Fibroblast of the aortic adventitia (primary cell): ENCODE measurements at places on chromosomes 2 and 18. TPM values are rescaled to one million over a fixed set of nuclear protein-coding genes. Genes with fewer than 3 reads are reported as not detected.
A peak's percentile ranks its signal among the peaks of the same experiment; 100 is the strongest.

PDE6D gene
- total RNA-seq: 14.1 and 30.6 TPM in 2 replicates

DNA sequence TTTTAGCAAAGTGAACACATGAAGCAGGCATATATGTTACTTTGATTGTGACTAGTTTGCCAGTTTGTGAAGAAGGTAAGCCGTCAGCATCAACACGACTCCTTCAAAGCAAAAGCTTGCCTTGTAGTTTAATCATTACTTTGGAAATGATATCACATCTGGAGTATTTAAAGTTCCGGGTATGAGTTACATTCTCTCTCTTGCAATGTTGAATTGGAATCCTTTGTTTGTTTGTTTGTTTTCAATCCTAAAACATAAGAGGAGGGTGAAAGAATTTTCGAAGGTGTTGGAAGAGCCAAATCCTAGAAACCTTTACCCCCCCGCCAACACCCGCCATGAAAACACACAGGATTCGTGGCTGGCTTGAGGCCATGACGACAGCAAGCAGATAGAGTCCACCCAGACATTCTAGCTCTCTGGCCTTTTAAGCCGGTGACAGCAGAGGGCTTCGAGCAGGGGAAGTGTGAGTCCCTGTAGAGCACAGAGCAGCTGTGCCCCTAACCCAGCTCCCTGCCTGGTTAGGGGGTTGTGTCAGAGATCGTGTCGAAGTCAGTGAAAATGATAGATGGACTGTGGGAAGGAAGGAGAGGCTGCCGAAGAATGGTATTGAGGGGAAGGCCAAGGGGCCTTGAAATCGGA lies 103.8 kb upstream of the SMIM21 start:
- no peak for DNase-seq

- DNase-seq: no peak
These were observed 25.5 kb upstream of the SPTBN1 start for GRCh38 chr2:54430649-54431048.

GRCh38 chr2:104438481-104438880 lies 415.4 kb upstream of the POU3F3 start:
- DNase-seq: no peak

GRCh38 chr2:8559805-8560204 lies 122.1 kb upstream of the ID2 start:
- DNase-seq: no peak

TAF1B gene
- 44.0 and 49.3 TPM in 2 replicates for total RNA-seq

GRCh38 chr2:62415518-62415917 lies 90.5 kb downstream of the TMEM17 start:
- DNase-seq: no peak

DNA sequence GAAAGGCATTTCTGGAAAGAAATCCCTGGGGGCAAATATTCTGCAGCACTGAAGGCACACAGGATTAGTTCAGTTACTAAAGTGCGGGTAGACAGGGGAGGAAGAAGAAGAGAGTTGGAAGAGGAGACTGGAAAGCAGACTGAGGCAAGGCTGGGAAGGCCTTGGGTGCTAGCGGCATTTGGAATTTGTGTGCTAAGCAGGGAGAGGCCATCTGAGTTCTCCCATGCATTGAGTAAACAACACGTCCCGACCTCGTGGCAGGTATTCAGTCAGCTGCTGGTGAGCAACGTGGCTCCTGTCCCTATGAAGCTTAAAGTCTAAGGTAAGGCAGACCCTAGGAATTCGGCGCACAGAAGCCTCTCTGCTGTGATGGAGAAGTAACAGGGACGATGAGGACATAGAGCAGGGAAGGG lies 30.7 kb downstream of the ATP8B1 start:
- DNase-seq: no peak

GRCh38 chr2:152470861-152471854 lies 136.2 kb downstream of the FMNL2 start:
- DNase-seq: no peak

CTNNA2 gene
- total RNA-seq: 0.36 TPM in 1 of 2 replicates, not detected in the other

GRCh38 chr2:229861431-229861830 lies 60.4 kb downstream of the TRIP12 start:
- DNase-seq: peak; percentile 39

DNA sequence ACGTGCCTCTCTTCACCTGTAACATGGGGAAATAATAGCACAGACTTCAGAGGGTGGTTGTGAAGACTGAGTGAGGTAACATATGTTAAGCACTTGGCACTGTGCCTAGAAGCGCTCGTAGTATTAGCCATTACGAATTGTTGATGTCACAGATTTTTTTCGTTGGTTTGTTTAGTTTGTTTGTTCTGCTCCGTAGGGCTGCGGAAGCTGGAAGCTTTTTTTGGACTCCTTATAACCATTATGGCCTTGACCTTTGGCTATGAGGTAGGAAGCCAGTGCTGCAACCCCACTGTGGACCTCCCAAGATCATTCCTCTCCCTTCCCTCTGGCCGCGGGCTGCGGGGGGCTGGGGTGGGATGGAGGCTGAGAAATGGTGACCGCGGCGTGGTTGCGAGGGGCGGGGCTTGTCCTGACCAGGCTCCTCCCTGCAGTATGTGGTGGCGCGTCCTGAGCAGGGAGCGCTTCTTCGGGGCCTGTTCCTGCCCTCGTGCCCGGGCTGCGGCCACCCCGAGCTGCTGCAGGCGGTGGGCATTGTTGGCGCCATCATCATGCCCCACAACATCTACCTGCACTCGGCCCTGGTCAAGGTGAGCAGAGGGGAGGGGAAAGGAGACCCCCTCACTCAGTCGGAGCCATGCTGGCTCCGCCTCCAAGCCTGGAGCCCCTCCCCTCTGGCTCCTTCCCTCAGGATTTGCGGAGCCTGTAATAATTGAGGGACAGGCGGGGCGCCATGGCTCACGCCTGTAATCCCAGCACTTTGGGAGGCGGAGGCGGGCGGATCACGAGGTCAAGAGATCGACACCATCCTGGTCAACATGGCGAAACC lies 5.5 kb downstream of the SLC11A1 start:
- peak; percentile 55 for DNase-seq

CHRNA1 gene
- not detected in 2 replicates for total RNA-seq

BUB1 gene
- 5.9 and 35.2 TPM in 2 replicates for total RNA-seq

GAD1 gene
- total RNA-seq: not detected in 2 replicates

DNA sequence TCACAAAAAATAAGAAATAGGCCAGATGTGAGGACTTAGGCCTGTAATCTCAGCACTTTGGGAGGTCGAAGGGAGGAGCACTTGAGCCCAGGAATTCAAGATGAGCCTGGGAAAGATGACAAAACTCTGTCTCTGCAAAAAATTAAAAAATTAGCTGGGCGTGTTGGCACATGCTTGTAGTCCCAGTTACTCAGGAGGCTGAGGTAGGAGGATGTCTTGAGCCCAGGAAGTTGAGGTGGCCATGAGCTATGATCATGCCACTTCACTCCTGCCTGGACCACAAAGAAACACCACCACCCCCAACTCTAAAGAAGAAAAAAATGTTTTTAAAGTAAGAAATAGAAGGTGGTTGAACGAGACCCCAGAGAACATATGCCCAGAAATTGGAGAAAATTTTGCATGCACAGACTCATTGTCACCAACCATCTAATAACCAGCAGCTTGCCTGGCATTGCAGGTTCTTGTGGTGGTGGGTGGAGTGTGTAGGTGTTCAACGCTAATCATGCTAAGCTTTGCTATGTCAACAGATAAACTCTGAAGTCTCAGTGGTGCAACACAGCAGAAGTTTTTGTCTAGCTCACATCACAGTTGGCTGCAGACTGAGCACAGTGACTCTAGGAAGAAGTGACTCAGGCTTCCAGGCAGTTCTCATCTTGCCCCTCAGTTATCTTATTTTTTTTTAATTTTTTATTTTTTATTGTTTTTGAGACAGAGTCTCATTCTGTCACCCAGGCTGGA lies 18.6 kb downstream of the ARL4C start:
- peak; percentile 49 for DNase-seq

DNA sequence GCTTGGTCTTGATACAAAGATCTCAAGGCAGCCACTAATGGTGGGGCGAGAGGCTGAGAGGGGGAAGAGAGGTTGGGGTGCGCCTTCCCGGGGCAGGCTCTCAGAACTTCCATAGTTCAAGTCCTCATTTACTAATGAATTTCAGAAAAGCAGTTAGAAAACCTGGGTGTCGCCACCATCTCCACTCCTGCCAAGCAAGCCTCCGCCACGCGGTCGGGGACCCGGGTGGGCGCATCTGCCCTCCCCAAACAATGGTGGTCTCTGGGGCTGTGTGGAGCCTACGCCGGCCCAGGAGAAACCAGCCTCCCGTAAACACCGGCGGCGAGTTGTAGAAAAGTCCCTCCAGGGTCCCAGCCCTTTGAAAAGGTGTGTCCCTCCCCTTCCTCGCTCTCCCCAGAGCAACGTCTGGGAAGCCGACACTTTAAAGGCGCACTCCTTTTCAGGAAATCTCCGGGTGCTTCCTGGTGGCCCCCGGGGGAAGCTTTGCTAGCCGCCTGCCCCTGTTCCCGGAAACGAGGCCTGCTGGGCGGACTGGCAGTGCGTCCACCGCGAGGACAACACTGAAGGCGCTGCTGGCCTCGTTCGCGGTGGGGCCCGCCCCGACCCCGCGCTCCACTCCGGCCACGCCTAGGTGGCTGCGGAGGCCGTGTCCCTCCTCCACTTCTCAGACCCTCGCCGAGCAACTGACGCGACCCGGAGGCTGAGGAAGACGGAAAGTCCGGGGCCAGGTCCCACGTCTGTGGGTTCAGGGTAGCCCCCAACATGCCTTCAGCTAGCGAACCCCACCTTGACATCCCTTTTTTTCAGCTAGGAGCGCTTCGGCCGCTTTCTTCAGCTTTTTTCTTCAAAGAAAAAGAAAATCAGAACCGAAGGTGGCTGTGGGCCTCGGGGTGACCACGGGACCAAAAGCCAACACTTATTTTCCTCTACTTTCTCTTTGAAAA lies 16.8 kb downstream of the EVX2 start:
- DNase-seq: no peak

- DNase-seq: no peak
These were observed 1488.0 kb upstream of the CELF4 start for GRCh38 chr18:39053571-39053970.

DSC1 gene
- total RNA-seq: 0.25 TPM in 1 of 2 replicates, not detected in the other

TSPYL6 gene
- 0.25 TPM in 1 of 2 replicates, not detected in the other for total RNA-seq

- DNase-seq: no peak
These were observed 54.7 kb downstream of the BIN1 start for GRCh38 chr2:127052057-127052770.

DNA sequence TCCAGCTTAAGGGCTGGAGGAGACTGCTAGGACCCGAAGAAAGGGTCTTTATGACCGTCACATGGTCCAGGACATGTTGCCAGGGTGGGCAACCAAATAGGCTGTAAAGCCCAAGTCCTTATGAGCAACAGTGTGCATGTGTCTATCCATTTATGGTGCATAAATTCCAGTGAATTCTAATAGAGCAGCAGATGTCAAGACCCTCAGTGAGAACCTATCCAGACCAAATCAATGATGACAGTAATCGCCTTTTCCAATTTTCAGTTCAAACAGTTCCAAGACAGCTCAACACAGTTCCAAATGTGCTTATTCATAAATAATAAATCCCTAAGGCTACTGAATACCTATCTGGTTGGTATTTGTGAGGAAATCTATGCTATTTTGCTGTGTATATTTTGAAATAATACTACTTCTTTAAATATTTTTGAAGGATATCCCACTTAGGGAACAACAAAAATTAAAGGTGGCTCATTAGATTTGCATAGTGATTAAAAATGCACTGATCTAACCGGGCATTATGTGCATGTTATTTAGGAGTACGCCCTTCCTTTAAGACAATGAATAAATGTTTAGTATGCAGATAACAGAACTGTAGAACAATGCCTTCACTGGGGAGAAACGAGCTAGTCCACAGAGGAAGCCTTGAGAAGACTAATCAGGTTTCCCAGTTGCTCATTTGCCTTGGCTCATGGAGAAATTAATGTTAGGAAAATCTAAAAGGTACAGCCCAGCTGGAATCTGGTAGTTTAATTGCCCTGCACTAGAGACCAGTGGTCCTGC lies 519.5 kb upstream of the CHAC2 start:
- no peak for DNase-seq

DNA sequence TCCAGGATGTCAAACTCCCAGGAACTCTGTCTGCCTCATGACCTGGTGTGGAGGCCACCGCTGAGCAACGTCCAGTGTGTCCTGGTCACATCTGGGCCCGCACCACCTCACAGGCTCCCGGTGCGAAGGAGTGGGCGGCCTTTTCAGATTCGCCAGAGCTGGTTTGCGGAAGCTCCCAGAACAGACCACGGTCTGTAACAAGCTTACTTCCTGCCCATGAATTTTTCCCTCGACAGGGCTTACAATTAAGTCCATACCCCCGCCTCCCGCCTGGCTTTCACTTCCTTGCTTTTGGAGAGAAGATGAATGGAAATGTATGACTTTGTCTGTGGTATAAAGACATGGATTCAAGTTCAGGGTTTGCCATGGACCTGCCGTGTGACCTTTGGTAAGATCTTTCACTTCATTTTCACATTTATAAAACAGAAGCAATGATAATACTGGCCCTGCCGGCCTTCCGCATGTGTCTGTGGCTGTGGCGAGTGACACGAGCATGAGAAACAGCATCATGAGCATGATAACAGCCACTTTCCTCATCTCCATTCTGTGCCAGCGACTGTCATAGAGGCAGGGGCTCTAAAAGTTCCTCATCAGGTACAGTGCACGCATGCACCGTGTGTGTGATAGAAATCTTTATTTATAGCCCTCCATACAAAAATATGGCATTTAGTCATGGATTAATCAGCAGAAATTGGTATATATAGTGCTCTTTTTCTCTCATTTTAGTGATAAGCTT lies 31.0 kb upstream of the KCNF1 start:
- no peak for DNase-seq

DNA sequence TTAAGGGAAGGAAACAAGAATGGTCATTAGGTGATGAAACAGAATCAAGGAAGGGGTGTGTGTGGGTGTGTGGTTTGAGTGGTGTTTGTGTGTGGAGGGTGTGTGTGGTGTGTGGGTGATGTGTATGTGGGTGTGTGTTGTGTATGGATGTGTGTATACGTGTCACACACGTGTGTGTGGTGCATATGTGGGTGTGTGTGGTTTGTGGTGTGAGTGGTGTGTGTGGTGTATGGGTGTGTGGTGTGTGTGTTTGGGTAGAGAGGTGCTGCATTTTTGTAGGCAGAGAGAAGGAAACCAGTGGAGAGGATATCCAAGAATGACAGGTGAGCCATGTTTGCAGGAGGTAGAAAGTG lies 1.1 kb upstream of the CEP192 start:
- no peak for DNase-seq

ADGRF3 gene
- total RNA-seq: 0.09 TPM in 1 of 2 replicates, not detected in the other

DNA sequence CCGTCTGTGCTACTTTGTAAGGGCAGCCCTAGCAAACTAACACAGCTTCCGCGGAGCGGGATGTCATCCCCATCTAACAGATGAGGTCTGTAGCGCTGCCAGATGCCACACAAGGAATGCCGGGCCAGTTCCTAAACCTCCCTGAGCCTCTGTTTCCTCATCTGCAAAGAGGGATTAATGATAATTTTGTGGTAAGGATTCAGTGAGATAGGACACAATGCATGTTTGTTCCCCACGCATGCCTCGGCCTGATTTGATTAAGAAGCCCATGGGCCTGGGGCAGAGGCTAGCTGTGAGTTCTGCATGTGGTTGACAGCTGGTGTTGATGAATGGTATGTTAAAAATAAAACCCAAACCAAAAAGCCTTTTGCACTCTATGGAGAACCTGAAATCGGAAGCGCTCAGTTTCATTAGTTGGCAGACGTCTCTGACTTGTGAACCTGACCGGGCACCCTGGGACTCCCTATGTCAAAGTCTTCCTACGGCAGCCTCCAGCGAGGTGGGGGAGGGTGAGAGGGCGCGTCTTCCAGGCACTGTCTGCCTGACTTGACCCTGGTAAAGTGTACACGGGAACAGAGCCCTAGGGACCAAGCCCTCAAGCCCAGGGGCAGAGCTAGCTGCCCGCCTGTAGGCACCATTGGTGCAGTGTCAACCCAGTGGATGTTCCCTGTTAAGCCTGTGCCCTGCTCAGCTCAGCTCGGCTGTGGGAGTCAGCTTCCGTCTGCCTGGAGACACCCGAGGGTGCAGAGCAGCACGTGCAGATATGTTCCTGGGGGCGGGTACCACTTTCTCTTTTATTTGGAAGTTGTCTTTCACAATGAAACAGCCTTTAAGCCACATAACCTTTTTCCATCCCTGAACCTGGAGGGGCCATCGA lies 14.8 kb upstream of the INHBB start:
- no peak for DNase-seq
